ENCODE measurements at places on chromosomes 12 and 14.

DNA sequence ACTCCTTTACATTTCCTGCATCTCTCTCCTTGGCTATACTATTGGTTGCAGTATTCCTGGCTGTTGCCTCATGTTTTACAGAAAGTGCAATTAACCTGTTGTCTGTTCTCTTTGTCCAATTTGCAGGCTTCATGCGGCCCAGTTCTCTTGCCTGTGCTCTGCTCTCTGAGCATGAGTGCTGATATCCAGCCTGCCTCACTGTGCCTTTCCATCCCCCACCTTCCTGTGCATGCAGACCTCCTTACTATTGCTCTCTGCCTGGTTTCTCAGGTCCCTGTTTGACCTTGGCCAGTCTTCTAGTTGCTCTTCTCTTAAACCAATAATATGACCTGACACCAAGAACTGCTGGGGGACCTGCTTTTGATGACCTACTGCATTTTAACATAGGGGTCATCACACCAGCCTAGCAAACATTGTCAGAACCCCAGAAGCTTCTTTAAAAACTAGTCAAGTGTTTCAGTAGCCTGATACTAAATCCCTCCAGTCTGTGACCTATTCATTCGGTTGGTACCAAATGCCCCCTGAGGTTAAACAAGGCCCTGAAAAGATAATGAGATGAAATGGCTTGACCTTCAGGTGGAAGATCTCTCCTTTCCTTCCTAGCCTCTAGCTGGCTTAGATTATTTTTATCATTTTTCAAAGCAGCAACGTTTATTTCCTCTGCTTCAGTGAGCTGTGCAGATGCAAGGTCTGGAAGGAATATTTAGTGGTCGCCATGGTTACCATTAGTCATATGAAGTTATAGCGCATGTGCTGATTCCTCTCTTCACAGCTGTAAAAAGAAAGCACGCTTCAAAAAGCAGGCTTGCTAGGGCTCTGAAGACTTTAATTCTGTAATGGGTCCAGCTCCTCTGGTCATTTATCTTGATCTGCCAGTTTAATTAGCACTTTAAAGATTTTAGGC, 216.5 kb downstream of the PHLDA1 start:
- peak; percentile 93 for DNase-seq

- DNase-seq = no peak
Observed at GRCh38 chr12:131171029-131171428, 217.3 kb downstream of the ADGRD1 start.

DNA sequence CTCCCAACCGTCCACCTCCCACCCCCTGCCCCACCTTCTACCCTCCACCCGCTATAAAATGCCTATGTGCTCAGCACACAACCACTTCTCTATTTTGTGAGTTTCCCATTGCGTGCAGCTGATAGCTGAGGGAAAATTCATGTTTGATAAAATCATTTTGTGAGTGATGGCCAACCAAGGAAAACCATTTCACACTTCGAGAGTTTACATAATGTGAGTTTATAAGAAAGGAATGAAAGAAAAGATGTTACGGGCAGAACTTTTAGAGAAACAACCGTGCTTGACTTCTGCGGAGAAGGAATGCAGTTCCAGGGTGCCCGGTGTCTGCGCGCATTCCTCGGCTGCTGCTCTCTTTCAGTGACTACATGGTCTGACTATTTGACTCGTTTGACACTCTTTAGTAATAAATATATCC, 140.9 kb downstream of the EFCAB11 start:
- DNase-seq = peak; percentile 34

DNA sequence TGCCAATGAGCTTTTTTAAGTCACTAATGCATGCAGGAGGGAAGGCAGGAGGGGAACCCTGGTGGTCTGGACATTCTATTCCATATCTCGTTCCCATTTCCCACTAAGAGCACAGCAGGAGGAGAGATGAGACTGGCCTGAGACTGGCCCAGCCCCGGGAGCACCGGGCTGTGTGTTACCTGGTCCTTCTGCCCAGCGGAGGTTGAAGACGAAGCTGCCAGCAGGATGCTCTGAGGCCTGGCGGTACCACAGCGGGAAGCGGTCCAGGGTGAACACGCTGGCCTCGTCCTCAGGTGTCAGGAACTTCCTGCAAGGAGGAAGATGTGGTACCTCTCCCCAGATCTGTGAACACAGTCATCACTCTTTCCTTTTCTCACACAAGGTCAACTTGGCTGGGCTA, 23.9 kb downstream of the LRTM2 start:
- no peak for DNase-seq

GRCh38 chr12:101087920-101088319, 122.1 kb downstream of the SLC5A8 start:
- DNase-seq = no peak

DNA sequence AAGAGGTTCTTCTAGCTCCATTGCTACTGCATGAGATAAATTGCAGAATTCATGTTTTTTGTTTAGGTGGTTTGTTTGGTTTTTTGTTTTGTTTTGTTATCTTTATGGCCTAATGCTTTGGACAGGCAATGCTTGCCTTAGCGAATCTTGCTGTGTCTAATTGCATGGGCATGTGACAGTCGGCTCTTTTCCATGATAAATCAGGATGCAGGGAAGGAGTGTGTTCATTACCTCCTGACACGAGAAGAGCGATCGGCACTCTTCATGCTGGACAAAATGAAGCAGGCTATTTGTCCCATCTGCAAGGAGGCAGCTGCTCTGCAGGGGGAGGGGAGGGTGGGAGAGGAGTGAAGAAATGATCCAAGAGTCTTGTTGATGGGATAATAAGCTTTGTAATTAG, 6.5 kb downstream of the CCDC60 start:
- no peak for DNase-seq

DNA sequence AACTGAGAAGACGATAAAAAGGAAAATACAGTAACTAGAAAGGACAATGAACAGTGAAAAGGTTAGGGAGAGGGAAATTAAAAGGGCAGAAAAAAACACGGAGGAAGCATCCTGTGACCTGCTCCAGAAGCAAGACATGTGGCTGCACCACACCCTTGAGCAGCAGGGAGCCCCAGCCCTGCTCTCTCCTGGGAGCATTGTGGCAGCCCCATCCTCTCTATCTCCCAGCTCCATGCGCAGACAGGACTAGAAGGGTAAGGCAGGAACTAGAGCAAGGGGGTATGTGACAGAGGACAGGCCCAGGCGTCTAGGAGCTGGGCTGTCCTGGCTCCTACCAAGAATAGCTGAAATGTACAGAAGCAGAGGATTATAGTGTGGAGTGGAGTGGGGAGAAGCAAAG, 38.6 kb upstream of the SMUG1 start:
- no peak for DNase-seq

GRCh38 chr14:79544698-79545070, 666.6 kb downstream of the DIO2 start:
- no peak for DNase-seq

DNA sequence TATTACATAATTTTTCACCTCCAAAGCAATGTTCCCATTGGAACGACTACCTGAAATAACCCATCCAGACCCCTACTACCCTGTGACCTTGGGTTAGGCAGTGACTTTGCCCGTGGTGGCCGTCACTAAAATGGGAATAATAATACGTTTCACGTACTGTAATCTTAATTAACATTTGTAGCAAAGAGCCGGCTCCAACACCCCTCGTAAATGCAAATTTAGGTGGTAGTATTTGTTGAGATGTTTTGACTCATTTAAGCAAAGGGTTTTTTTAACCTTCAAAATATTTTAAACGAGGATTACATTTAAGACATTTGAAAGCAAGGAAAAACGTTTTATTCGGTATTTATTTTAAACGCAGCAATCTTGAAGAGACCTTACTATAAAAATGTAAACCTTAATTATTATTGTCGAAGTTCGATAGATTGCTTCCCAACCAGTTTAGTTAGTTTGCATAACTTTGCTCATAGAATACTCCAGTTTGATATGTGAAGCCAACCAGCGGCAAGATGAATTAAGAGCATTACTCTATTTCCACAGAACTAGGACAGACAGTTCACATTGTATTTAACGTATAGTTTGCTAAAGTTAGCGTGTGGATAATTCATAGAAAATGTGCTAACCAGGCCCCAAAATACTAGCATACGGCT, 1.4 kb upstream of the ARID2 start:
- DNase-seq = no peak

Data from foreskin fibroblast (primary cell).